ENCODE measurements at places on chromosomes 16 and 17. TPM values are rescaled to one million over a fixed set of nuclear protein-coding genes. Genes with fewer than 3 reads are reported as not detected.

The SRRM2 gene
- total RNA-seq: 562 TPM

The GDPD3 gene
- 9.0 TPM for total RNA-seq

The TLCD1 gene
- total RNA-seq: 20.7 TPM

The TEKT3 gene
- 1.8 TPM for total RNA-seq

The MRPL27 gene
- total RNA-seq: 52.5 TPM

The CCL5 gene
- 5.3 TPM for total RNA-seq

The SLC6A2 gene
- not detected for total RNA-seq

The HS3ST3B1 gene
- total RNA-seq: 2.9 TPM

The TBC1D3E gene
- total RNA-seq: not detected

The KRT222 gene
- total RNA-seq: 0.55 TPM

The HOXB7 gene
- 2.4 TPM for total RNA-seq

The KCTD19 gene
- not detected for total RNA-seq

The CES1 gene
- 62.3 TPM for total RNA-seq

The PSMC3IP gene
- 7.7 TPM for total RNA-seq

The SPIRE2 gene
- total RNA-seq: 9.1 TPM

The MT1E gene
- 262 TPM for total RNA-seq

The IFT20 gene
- 42.2 TPM for total RNA-seq

The CBX8 gene
- 7.3 TPM for total RNA-seq

The AIPL1 gene
- not detected for total RNA-seq

The SULT1A1 gene
- 68.6 TPM for total RNA-seq

The BIRC5 gene
- 12.1 TPM for total RNA-seq

The SNAI3 gene
- total RNA-seq: 1.9 TPM

The ARHGDIG gene
- 1.1 TPM for total RNA-seq

The KRTAP9-2 gene
- not detected for total RNA-seq

The ACSM2A gene
- total RNA-seq: not detected

The CDH3 gene
- total RNA-seq: 59.7 TPM

The DNAH2 gene
- 3.4 TPM for total RNA-seq

The PLA2G10 gene
- 3.7 TPM for total RNA-seq

The ATF7IP2 gene
- total RNA-seq: 8.5 TPM

The ZNF385C gene
- total RNA-seq: 0.50 TPM

The PTX4 gene
- total RNA-seq: not detected

The ASPA gene
- total RNA-seq: 7.1 TPM

The SLC16A3 gene
- 149 TPM for total RNA-seq

The NPIPA7 gene
- 4.9 TPM for total RNA-seq

The HOXB4 gene
- 4.5 TPM for total RNA-seq

The EPOP gene
- total RNA-seq: 2.1 TPM

The NPIPA3 gene
- total RNA-seq: 2.9 TPM

The CDRT15 gene
- not detected for total RNA-seq

The SLC38A7 gene
- 32.6 TPM for total RNA-seq

The HIGD1B gene
- total RNA-seq: 17.1 TPM
